ENCODE measurements at places on chromosomes 6 and 20. TPM values are rescaled to one million over a fixed set of nuclear protein-coding genes. Genes with fewer than 3 reads are reported as not detected.

The CLIC5 gene
- total RNA-seq = 2.2 TPM

The FAM210B gene
- 4.8 TPM for total RNA-seq

The CCM2L gene
- total RNA-seq = not detected

The BPIFB2 gene
- not detected for total RNA-seq

The KIF6 gene
- 0.43 TPM for total RNA-seq

The BANF2 gene
- total RNA-seq = not detected

The GDAP1L1 gene
- total RNA-seq = 0.89 TPM

The PNLDC1 gene
- total RNA-seq = 0.11 TPM

The TTK gene
- total RNA-seq = 47.2 TPM

The RIMS4 gene
- total RNA-seq = not detected

The TBX18 gene
- not detected for total RNA-seq

- no peak overlapping the region for H3K27ac ChIP-seq
- DNase-seq = no peak
- H3K4me3 ChIP-seq = no peak overlapping the region
- peaks cover 6% of the 10 kb centered on the region for H3K4me1 ChIP-seq
- H3K27me3 ChIP-seq = no peaks in the 10 kb centered on the region
- no peaks in the 10 kb centered on the region for H3K36me3 ChIP-seq
Observed at GRCh38 chr6:33877982-33878535, 74.3 kb upstream of the MLN start.

DNA sequence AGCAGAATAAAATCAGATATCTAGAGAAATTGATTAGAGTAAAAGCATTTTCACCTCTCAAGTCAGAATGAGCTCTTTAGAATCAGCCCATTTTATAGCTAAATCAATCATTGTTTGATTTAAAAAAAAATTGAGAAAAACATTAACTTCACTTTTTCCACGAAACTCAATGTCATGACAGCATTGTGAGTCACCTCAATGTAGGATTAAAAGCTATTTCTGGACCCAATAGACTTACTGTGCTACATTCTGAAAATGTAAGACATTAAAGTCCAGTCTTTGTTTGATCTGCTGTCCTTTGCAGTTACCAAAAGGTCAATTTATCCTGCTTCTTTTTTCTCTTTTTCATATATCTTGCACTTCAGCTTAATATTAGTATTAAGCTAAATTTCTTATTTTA, 519.4 kb upstream of the ZNF337 start:
- no peaks in the 10 kb centered on the region for H3K36me3 ChIP-seq
- H3K4me1 ChIP-seq = no peaks in the 10 kb centered on the region
- H3K27ac ChIP-seq = no peak overlapping the region
- H3K27me3 ChIP-seq = no peaks in the 10 kb centered on the region
- DNase-seq = no peak

- H3K27me3 ChIP-seq = no peaks in the 10 kb centered on the region
- no peaks in the 10 kb centered on the region for H3K4me1 ChIP-seq
- no peaks in the 10 kb centered on the region for H3K36me3 ChIP-seq
Observed at GRCh38 chr6:122107256-122107852, 292.1 kb upstream of the HSF2 start.

GRCh38 chr20:58130156-58130555, 98.3 kb downstream of the ANKRD60 start:
- no peak overlapping the region for H3K4me3 ChIP-seq
- H3K27me3 ChIP-seq = peaks cover 51% of the 10 kb centered on the region
- DNase-seq = no peak
- no peak overlapping the region for H3K27ac ChIP-seq
- H3K4me1 ChIP-seq = peaks cover 12% of the 10 kb centered on the region

- H3K27ac ChIP-seq = no peak overlapping the region
- H3K27me3 ChIP-seq = no peaks in the 10 kb centered on the region
- H3K36me3 ChIP-seq = no peaks in the 10 kb centered on the region
- no peak overlapping the region for H3K4me3 ChIP-seq
- no peak for DNase-seq
Observed at GRCh38 chr6:113539202-113539601, 317.9 kb upstream of the MARCKS start.

DNA sequence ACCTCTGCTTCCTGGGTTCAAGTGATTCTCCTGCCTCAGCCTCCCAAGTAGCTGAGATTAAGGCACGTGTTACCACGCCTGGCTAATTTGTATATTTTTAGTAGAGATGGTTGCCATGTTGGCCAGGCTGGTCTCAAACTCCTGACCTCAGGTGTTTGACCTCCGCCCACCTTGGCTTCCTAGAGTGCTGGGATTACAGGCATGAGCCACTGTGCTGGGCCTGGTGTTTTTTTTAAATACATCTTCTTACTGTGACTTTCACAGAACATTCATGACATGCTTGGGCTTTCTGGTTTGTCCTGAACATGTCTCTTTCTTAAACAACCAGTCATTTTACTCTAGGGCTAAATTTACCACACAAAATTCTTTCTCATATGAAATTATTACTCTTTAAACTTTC, 34.7 kb upstream of the FAM8A1 start:
- H3K27ac ChIP-seq = no peak overlapping the region
- H3K4me1 ChIP-seq = no peaks in the 10 kb centered on the region
- peaks cover 3% of the 10 kb centered on the region for H3K27me3 ChIP-seq
- no peak overlapping the region for H3K4me3 ChIP-seq
- no peaks in the 10 kb centered on the region for H3K36me3 ChIP-seq

DNA sequence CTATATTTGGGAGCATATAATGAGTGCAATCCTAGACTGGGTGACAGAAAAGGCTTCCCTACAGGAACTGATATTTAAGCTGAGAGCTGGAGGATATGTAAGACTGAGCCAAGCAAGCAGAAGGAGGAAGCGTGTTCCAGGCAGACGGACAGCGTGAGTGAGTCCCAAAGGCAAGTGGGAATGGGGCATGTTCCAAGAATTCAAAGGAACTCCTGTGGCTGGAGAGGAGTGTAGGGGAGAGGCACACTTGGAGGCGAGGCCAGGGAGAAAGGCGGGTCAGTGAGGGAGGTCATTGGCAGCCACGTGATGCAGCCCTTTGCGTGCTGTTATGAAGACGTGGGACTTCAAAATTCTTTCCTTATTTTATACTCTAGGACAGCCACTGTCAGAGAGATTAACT, 27.9 kb upstream of the SGK1 start:
- no peaks in the 10 kb centered on the region for H3K27me3 ChIP-seq
- H3K36me3 ChIP-seq = no peaks in the 10 kb centered on the region
- H3K4me1 ChIP-seq = no peaks in the 10 kb centered on the region
- H3K27ac ChIP-seq = no peak overlapping the region
- no peak for DNase-seq

DNA sequence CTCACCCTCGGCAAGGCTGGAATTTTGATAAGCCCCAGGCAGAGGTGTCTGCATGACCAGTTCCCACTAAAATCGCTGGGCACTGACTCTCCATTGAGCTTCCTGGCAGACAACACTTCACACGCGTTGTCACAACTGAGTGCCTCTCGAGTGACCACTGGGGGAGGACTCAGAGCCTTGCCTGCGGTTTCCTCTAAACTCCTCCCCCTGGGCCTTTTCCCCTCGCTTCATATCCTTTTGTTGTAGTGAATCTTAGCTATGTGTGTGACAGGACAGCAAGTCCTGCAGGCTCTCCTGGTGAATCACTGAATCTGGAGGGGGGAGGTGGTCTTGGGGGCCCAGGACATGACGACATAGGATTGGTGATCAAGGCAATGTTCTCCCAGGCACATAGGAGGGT, 670.8 kb downstream of the PRKN start:
- H3K27me3 ChIP-seq = no peaks in the 10 kb centered on the region
- H3K27ac ChIP-seq = no peak overlapping the region
- no peak for DNase-seq
- H3K4me3 ChIP-seq = no peak overlapping the region

DNA sequence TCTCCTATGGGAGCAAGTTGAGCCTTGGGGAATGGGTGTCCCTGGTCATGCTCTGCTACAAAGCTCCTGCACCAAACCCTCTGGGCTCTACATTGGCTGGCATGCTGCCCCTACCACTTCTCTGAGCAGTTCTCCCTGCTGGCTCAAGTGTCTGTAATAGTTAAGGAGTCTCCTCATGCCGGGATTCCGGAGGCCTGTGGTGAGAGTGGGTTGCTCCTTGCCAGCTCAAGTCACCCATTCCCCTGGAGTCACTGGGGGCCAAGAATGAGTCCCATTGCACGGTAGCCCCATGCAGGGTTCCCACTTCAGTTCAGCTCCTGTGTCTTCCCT, 173.9 kb downstream of the PRDM13 start:
- DNase-seq = no peak
- H3K36me3 ChIP-seq = no peaks in the 10 kb centered on the region
- no peak overlapping the region for H3K4me3 ChIP-seq
- no peak overlapping the region for H3K27ac ChIP-seq
- peaks cover 29% of the 10 kb centered on the region for H3K27me3 ChIP-seq

DNA sequence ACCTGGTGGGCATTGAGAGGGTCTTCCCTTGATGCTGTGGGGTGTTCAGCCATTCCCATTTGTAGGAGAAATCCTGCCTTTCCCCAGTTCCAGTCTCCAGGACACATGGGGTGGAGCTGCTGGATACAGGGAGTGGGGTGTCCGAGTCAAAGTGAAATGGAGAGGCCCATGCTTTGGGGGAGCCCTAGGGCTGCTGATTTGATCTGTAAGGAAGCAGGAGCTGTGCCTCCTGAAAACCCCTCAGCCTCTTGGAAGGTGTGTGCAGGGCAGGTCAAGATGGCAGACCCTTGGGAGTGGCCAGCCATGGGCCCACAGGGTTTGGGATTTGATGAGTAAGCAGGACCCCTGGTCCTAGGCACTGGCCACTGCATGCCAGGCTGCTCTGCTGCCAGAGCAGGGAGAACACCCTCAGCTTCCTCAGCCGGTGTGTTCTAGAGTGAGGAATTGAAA, 82.0 kb downstream of the SERAC1 start:
- no peaks in the 10 kb centered on the region for H3K4me1 ChIP-seq
- no peak overlapping the region for H3K27ac ChIP-seq
- no peak overlapping the region for H3K4me3 ChIP-seq
- peaks cover 59% of the 10 kb centered on the region for H3K36me3 ChIP-seq

DNA sequence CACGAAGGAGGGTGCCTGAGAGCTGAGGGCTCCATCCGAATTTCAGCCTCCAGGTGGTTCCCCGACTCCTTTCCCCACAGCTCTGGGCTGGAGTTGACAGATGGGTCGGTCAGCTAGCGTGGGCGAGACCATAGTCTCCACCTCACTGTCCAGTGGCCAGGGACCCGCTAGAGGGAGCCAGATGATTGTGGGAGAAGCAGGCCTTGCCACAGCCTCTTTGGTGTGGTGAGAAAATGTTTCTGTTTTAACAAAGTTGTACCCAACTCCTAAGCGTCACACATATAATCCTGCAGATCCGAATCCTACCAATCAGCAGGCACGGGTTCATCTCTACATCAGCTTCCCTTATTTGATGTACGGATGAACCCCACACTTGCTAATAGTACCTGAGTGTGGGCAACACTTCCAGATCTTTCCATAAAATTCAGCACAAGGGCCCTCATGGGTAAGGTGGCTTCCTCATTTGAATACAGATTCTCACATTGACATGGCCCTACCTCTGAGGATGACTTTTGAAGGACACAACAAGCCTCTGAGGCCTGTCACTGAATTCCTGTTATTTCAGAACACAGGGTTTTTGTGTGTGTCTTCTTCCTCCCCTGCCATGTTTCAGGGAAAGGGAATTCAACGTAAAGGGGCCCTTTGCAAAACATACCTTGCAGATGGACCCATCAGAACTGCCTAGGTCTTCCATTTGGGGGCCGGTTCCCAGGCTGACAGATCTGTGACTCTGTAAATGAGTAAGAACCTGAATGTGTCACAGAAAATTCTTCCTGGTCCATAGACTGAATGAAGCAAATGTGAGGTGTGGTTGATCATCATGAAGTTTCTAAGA, 103.2 kb upstream of the DUSP22 start:
- H3K4me3 ChIP-seq = no peak overlapping the region
- H3K27me3 ChIP-seq = peaks cover 3% of the 10 kb centered on the region
- no peaks in the 10 kb centered on the region for H3K36me3 ChIP-seq
- H3K27ac ChIP-seq = peak overlapping the region; percentile 95
- peak; percentile 92 for DNase-seq

DNA sequence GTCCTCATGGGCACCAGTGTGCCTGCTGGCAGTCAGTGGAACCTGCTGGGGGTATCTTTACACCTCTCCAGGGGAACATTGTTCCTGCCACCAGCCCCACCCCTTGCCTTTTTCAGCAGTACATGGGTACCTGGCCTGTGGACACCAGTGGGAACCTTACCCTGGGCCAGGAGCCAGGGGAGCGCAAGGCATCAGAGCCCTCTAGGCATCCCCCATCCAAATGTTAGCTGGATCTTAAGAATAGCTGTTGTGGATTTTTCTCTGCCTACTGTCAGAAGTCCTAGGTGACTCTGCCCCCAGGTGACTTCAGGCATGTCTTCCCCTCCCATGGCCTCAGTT, 38.8 kb upstream of the ID1 start:
- DNase-seq = no peak
- peaks cover 25% of the 10 kb centered on the region for H3K4me1 ChIP-seq
- no peak overlapping the region for H3K4me3 ChIP-seq
- H3K36me3 ChIP-seq = peaks cover 40% of the 10 kb centered on the region
- H3K27ac ChIP-seq = peak overlapping the region; percentile 60

GRCh38 chr6:24692848-24693592, 25.9 kb downstream of the C6orf62 start:
- H3K4me3 ChIP-seq = no peak overlapping the region
- H3K27me3 ChIP-seq = no peaks in the 10 kb centered on the region

GRCh38 chr6:5990786-5991185, 15.9 kb downstream of the NRN1 start:
- no peak overlapping the region for H3K4me3 ChIP-seq
- peaks cover 29% of the 10 kb centered on the region for H3K4me1 ChIP-seq
- DNase-seq = no peak
- H3K36me3 ChIP-seq = no peaks in the 10 kb centered on the region
- H3K27me3 ChIP-seq = peaks cover 43% of the 10 kb centered on the region

DNA sequence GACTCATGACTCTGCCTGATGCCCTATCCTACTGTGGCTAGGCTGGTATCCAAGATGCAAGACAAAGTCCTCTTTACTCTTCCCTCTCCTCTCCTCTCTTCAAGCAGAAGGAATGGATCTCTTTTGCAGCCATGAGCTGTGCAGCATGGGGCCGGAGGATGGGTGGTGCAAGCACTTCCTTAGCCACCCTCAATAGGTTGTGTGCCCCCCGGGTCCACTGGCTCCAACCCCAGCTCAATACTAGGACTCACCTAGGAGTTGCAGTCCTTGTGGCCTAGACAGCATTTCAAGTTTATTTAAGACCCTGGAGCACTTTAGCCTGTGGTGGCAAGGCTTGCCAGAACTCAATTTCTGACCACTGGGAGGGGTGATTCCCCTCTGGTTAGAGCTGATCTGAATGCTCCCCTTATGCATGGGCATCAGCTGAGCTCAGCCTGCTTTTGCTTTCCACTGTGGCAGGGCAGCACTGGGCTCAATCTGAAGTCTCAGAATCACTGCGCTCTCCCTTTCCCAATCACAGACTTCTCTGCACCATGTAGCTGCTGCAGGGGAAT, 29.0 kb upstream of the GRM4 start:
- DNase-seq = no peak
- no peak overlapping the region for H3K4me3 ChIP-seq
- no peaks in the 10 kb centered on the region for H3K36me3 ChIP-seq
- H3K4me1 ChIP-seq = peaks cover 11% of the 10 kb centered on the region
- H3K27me3 ChIP-seq = no peaks in the 10 kb centered on the region
- H3K27ac ChIP-seq = no peak overlapping the region
